ENCODE measurements at places on chromosomes 7 and 10.

DNA sequence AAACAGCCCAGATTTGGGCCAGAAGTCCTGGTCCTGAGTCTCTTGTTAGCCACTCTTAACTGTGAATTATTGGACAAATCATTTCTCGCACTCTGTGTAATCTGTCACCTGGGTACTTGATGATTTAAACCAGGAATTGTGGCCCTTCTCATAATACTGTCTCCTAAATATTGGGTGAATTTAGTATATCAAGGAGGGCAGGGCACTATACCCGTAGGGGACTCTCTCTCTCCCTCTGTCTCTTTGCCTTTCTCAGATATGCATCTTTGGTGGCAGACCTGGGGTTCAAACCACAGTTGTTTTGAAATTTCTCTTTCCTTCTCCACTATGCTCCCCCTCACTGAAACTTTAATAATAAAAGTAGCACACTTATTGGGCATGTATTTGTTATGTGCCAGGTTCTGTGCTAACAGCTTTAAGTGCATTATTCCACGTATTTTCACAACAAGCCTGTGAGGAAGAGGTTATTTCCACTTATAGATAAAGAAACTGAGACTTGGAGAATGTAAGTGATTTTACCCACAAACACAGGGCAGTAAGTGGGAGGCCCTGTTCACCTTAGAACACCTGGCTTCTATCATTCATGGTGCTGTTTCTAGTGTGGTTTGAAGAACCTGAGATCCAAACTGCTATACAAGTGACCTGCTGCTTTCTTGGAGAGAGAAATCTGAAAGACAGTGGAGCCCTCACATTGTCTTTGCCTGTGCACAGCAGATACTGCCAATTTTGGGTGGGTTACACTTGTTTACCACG, 11.8 kb downstream of the FAS start:
- no peak overlapping the region for H3K27ac ChIP-seq
- no peaks in the 10 kb centered on the region for H3K36me3 ChIP-seq
- DNase-seq: no peak
- H3K4me1 ChIP-seq: no peaks in the 10 kb centered on the region
- no peaks in the 10 kb centered on the region for H3K27me3 ChIP-seq

DNA sequence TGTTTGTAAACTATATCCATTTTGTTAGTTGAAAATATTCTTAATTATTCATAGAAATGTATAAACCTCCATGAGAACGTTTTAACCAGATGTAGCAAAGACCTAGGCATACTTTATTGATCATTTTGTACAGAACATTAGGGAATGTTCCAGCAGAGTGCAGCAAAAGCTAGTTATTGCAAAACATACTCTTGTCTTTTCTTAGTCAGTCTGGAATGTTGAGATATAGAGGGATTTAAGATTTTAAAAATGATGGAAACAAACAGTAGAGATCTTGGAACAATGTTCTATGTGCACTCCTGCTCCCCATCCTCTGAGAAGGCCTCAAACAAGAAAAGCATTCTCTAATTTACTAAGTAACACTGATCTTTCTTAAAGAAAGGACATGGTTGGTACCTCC, 292.1 kb downstream of the BBS9 start:
- H3K27ac ChIP-seq: no peak overlapping the region
- no peaks in the 10 kb centered on the region for H3K36me3 ChIP-seq
- H3K4me1 ChIP-seq: no peaks in the 10 kb centered on the region
- no peak overlapping the region for H3K4me3 ChIP-seq
- no peaks in the 10 kb centered on the region for H3K27me3 ChIP-seq

GRCh38 chr7:137538361-137538762, 194.8 kb upstream of the PTN start:
- no peaks in the 10 kb centered on the region for H3K4me1 ChIP-seq
- no peak overlapping the region for H3K4me3 ChIP-seq
- no peak for DNase-seq
- H3K36me3 ChIP-seq: no peaks in the 10 kb centered on the region
- no peaks in the 10 kb centered on the region for H3K27me3 ChIP-seq

GRCh38 chr10:74365109-74365508, 214.1 kb downstream of the ADK start:
- H3K36me3 ChIP-seq: no peaks in the 10 kb centered on the region
- no peaks in the 10 kb centered on the region for H3K27me3 ChIP-seq
- H3K4me1 ChIP-seq: peaks cover 10% of the 10 kb centered on the region
- no peak overlapping the region for H3K27ac ChIP-seq
- no peak for DNase-seq

DNA sequence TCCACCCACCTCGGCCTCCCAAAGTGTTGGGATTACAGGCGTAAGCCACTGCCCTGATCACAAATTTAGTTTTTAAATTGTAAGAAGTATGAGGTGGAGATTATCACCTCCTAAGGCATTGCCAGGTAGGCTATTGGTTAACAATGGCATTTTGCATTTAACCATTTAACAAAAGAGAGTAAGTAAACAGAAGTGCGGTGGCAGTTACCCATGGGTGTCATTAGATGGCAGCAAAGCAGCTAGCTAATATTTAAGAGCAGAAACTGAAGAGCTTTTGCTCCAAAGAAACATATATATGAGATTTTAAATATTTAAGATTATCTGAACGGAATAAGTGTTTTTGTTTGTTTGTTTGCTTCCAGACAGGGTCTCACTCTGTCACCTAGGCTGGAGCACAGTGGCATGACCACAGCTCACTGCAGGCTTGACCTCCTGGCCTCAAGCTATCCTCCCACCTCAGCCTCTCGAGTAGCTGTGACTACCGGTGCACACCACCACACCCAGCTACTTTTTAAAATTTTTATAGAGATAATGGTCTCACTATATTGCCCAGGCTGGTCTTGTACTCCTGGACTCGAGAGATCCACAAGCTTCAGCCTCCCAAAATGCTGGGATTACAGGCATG, 325.5 kb upstream of the C7orf33 start:
- H3K36me3 ChIP-seq: no peaks in the 10 kb centered on the region
- H3K27ac ChIP-seq: no peak overlapping the region
- peak; percentile 24 for DNase-seq
- no peak overlapping the region for H3K4me3 ChIP-seq

- no peak for DNase-seq
- H3K27ac ChIP-seq: no peak overlapping the region
- H3K27me3 ChIP-seq: no peaks in the 10 kb centered on the region
- no peak overlapping the region for H3K4me3 ChIP-seq
These were observed 57.6 kb downstream of the NKX6-2 start for GRCh38 chr10:132728321-132728720.

GRCh38 chr10:30158325-30158960, 99.1 kb upstream of the JCAD start:
- H3K4me1 ChIP-seq: no peaks in the 10 kb centered on the region
- no peak overlapping the region for H3K4me3 ChIP-seq
- no peak for DNase-seq
- no peaks in the 10 kb centered on the region for H3K27me3 ChIP-seq

GRCh38 chr7:123709525-123709924, 39.3 kb downstream of the WASL start:
- no peak overlapping the region for H3K27ac ChIP-seq
- H3K27me3 ChIP-seq: no peaks in the 10 kb centered on the region
- H3K36me3 ChIP-seq: peaks cover 7% of the 10 kb centered on the region
- DNase-seq: no peak

- no peaks in the 10 kb centered on the region for H3K36me3 ChIP-seq
- peaks cover 3% of the 10 kb centered on the region for H3K4me1 ChIP-seq
- H3K27me3 ChIP-seq: no peaks in the 10 kb centered on the region
These were observed 3.9 kb downstream of the FMC1 start for GRCh38 chr7:139345042-139345441.

GRCh38 chr7:155864271-155864985, 52.2 kb upstream of the SHH start:
- no peak overlapping the region for H3K4me3 ChIP-seq
- DNase-seq: no peak
- H3K4me1 ChIP-seq: peaks cover 17% of the 10 kb centered on the region
- H3K27ac ChIP-seq: no peak overlapping the region

DNA sequence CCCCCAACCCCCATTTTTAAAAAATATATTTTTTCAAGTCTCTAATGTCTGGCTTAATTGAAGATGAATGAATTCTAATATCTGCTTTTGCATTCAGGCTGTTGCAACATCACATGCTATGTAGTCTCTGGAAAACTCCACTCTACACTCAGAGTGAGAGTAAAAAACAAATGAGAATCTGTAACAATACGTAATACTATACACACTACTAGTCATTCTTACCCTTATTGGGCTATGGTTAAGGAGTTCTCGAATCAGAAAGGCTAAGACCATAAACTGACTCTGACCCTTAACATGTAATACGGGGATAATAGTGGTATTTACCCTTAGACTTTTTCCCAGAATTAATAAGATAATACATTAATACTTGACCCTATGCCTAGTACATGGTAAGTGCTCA, 42.9 kb upstream of the TMEM168 start:
- no peak for DNase-seq
- no peak overlapping the region for H3K27ac ChIP-seq
- no peak overlapping the region for H3K4me3 ChIP-seq
- H3K36me3 ChIP-seq: no peaks in the 10 kb centered on the region

- no peak for DNase-seq
- H3K4me3 ChIP-seq: no peak overlapping the region
- no peaks in the 10 kb centered on the region for H3K36me3 ChIP-seq
- H3K4me1 ChIP-seq: no peaks in the 10 kb centered on the region
- no peak overlapping the region for H3K27ac ChIP-seq
These were observed 1.1 kb upstream of the PRLHR start for GRCh38 chr10:118596426-118597124.

DNA sequence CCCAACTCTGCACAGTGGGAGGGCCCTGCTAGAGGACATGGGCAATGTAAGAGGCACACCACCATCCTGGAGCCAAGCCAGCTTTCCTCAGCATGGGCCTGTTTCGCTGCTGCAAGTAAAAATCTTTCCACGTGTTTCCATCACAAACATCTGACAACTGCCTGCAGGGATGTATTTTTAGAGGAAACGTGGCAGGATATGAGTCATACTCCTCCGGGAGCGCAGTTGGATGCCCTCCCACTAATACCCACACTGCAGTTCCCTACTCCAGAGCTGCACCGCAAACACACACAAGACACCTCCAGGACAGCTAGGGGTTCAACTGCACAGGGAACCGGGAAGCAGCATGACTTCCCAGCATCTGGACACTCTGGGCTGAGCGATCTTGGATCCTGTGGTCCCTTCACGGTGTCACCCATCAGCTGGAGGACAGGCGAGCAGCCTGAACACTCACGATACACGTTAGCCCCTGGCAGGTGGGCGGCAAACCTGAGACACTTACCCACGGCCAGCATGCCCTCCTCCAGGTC, 26.1 kb downstream of the PLAC9 start:
- DNase-seq: peak; percentile 82
- no peaks in the 10 kb centered on the region for H3K27me3 ChIP-seq
- peak overlapping the region; percentile 29 for H3K4me3 ChIP-seq
- peak overlapping the region; percentile 94 for H3K27ac ChIP-seq

GRCh38 chr7:37107047-37107750, 341.5 kb downstream of the ELMO1 start:
- H3K27me3 ChIP-seq: no peaks in the 10 kb centered on the region
- DNase-seq: no peak
- H3K27ac ChIP-seq: no peak overlapping the region
- peaks cover 13% of the 10 kb centered on the region for H3K4me1 ChIP-seq

- H3K4me3 ChIP-seq: no peak overlapping the region
- no peak overlapping the region for H3K27ac ChIP-seq
- H3K27me3 ChIP-seq: no peaks in the 10 kb centered on the region
- no peak for DNase-seq
- no peaks in the 10 kb centered on the region for H3K4me1 ChIP-seq
These were observed 146.2 kb downstream of the GLI3 start for GRCh38 chr7:42090806-42091205.
